ENCODE measurements at places on chromosomes 2 and 18.

- DNase-seq = no peak
These were observed 1674.8 kb upstream of the TMEFF2 start for GRCh38 chr2:193869564-193869963.

GRCh38 chr2:23121968-23122648 lies 262.9 kb upstream of the KLHL29 start:
- DNase-seq = no peak

DNA sequence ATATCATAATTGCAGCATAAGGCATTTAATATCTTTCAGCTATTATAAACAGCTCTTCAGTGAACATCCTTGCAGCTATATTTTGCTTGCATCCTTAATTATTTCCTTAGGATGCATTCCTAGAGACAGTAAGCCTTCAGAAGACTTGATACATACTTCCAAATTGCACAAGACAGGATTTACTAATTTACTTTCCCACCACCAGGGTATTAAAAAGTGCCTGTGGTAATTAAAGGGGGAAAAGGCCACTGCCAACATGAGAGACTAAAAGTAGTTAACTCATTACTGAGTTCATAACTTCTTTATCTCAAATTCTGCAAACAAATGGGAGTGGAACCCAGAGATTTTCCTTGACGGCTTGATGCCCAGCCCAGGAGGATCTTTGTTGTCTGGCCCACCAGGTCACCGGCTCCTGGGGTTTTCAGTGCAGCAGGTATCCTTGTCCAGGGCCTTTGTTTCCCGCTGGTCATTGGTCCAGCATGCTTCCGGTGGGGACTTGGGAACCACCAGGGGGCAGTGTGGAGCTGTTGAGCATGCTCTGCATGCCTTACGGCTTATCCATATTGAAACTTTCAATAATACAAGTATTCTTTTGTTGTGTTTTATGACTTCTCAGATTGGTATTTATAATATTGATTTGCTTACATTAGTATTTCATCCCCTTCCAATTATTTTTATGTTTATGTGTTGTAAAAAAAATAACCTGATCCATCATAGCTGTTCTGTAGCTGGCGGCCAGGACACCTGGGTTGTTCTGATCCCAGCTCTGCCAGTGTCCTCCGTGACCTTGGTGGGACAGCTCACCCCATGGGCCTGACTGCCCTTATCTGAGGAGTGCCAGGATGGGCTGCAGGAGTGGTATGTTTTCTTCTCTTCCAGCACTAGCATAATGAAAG lies 61.4 kb downstream of the TGOLN2 start:
- peak; percentile 77 for DNase-seq

DNA sequence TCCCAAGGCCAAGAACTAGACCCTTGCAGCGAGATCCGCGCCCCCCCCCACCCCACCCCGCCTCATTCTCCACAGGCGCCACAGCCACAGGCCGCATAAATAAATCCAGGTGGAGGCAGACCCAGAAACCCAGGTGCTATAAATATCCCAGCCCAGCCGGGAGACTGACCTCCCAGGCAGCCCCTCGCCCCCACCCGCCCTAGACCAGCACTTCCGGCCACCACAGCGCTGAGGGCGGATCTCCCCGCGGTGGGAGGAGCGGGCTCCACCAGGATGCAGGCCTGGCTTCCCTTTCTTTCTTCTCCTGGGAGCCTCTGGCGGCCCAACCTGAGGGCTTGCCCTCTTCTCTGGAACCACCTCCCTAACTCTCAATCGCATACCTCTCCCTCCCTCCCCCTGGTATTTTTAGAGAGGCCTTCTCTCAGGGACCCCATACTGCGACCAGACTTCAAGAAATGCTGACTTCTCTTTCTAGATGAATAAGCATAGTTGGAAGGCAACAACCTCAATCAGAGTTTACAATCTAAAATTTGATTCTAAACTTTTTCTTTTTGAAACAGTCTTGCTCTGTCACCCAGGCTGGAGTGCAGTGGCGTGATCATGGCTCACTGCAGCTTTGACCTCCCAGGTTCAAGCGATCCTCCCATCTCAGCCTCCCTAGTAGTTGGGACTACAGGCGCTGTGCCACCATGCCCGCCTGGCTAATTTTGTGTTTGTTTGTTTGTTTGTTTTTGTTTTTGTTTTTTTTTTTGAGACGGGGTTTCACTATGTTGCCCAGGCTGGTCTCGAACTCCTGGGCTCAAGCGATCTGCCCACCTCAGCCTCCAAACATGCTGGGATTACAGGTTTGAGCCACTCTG lies 55.0 kb downstream of the PKDCC start:
- DNase-seq = no peak

DNA sequence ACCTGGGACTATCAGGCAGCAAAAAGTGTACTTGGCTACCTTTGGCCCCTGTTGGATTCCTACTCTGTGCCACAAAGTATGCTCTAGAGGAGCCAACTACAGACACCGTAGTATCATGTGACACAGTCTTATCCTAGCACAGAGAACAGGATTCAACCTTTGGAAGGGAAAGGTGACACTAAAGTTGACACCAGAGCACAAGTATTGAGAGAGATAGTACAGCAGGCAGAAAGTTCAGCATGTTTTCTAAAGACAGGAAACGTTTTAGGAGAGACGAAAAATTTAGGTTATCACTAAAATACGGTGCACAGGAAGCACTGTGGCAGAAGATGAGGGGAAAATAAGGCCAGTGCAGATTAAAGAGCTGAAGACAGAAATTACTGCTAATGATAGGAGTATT lies 18.6 kb downstream of the SMAD2 start:
- DNase-seq = no peak

GRCh38 chr2:238853721-238854120 lies 5.8 kb downstream of the TWIST2 start:
- DNase-seq = no peak

DNA sequence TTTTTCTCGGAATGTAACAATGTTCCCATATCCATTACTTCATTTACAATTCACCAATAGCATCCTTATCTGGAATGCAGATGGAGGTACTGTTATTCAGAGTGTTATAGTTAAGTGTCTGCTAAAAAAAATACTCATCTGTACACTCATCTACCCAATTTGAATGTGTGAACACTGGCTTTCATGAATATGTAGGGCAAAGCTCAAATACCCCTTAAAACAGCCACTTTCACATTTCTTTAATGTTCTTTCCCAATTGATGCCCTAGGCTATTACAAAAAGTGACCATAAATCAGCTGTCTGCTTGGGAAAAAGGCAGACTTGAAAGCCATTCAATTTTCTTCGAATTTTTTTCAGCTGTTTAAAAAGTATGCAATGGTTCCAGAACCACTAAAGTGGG lies 796.3 kb upstream of the FSHR start:
- DNase-seq = no peak

- DNase-seq = no peak
These were observed 404.9 kb upstream of the ZEB2 start for GRCh38 chr2:144924827-144925226.

GRCh38 chr18:21241301-21242048 lies 557 bp upstream of the GREB1L start:
- no peak for DNase-seq

GRCh38 chr18:24536326-24536725 lies 75.9 kb downstream of the HRH4 start:
- DNase-seq = no peak

DNA sequence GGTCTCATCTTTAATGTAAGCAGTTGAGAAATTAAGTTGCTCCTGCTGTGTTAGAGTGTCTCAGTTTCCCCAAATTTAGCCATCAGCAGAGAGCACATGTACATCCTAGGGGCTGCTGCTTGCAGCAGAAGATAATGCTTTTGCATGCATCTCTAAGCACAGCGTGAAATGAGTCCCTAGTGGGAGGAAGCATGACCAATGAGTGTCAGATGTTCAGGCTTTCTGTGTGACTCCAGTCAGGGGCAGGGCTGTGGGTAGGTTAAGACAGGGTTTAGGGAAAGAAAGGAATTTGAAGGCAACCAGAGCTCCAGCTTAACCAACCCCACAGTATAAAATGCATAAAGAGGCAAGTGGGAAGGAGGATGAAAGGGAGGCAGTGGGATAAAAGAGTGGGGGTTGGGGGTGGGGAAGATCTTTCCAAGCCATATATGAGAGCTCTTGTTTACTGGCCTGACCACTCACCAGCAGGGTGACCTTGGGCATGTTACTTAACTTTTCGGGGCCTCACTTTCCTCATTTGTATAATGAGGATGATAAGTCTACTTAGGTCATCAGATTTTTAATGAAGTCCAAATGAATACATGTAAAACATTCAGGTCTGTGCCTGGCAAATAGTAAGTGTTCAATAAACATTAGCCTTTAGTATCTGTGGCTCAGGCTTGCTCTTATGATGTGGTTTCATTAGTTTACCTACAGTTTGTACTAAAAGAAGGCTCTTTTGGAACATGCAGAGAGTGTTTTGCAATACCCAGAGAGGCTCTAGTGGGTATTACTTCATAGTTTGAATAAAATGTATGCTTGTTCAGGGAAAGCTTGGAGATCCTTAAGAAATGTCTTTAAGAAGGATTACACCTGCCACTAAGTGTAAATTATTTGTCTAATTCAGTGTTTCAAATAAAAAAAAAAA lies 42.7 kb upstream of the PELI1 start:
- DNase-seq = no peak

Data from hematopoietic multipotent progenitor cell treated with erythropoietin and hydrocortisone succinate and interleukin-3 and kit ligand, for 17 days (in vitro differentiated cells).